ENCODE measurements at places on chromosomes 16 and 17.

DNA sequence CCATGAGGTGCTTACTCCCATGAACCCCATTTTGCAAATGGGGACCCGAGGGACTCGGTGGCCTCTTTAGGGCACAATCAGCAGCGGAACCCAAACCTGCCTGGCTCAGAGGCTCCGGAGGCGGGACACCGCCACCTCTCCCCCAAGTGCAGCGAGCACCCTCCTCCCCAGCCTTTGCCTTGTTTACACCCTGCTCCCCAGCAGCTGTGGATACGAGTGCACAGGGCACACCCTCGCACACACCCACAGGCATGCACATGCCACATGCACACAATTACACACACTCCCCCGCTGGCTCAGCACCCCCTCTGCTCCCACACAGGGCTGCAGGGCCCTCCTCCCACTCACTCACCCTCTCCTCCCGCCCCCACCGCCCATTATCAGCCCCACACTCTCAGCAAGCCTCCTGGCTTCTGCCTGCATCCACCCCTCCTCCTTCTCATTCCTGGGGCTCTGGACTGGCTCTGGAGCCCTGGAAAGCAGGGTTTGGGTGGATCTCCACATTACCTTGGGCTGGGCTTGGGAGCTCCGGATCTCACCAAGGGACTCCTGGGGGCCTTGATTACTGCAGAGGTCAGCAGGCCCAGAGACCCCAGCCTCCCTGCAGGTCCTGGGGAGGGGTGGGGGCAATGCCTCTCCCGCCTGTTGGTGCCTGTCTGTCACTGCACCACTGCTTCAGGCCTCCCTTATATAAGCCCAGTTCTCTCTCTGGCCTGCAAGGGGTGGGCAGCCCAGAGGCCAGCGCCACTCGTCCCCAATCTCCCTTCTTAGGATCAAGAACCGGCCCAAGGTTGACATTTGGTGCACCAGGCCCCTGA lies 6.4 kb downstream of the PDK2 start:
- peak; percentile 61 for DNase-seq

DNA sequence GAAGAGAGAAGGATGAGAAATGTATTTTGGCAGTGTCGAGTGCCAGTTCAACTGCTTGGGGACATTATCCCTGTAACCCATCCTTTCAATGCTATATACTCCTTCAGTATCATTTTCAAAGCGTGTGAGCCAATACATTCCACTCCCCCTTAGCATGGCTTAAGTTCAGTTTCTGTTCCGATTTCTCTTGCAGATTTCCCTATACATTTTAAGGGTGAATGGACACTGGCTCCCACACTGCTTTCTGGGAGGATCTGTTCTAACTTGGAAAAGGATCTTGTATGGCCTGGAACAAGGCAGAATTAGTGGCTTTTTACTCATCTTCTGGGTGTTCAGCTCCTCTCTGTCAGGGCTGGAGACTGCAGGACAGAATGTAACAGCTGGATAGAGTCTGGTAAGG lies 333.8 kb downstream of the HAPSTR1 start:
- no peak for DNase-seq

GRCh38 chr17:14779241-14779640 lies 478.4 kb downstream of the HS3ST3B1 start:
- DNase-seq = no peak

- DNase-seq = no peak
Measured at GRCh38 chr17:80095038-80095843, 6.1 kb upstream of the GAA start.

- DNase-seq = no peak
Measured at GRCh38 chr16:85636234-85636812, 23.2 kb downstream of the GSE1 start.

GRCh38 chr17:28896884-28897768 lies at the start of gene FLOT2:
Gene FLOT2, minus strand, starts transcription at chr17:28897733. Its CDS starts 159 bp downstream, at chr17:28897574.
- no peak for DNase-seq

Measured in nucleus accumbens (tissue), 56 donors.